EL (cell line): ENCODE measurements at places on chromosomes 16 and 17.

DNA sequence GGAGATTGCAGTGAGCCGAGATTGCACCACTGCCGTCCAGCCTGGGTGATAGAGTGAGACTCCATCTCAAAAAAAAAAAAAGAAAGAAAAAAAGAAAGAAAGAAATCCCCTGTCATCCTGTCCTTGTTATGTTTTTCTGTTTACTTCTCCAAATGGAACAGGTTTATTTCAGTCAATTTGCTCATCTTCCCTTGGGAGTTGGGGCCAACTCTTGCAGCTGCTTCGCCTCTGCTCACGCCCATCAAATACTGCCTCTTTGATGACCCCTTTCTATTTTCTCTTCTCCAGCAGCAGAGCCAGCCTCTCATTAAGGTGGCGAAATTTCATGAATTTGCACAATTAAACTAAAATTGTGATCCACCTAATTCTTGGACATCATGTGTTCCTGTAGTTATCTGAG is 173.4 kb downstream of the ZNF18 start:
- no peak for DNase-seq

DNA sequence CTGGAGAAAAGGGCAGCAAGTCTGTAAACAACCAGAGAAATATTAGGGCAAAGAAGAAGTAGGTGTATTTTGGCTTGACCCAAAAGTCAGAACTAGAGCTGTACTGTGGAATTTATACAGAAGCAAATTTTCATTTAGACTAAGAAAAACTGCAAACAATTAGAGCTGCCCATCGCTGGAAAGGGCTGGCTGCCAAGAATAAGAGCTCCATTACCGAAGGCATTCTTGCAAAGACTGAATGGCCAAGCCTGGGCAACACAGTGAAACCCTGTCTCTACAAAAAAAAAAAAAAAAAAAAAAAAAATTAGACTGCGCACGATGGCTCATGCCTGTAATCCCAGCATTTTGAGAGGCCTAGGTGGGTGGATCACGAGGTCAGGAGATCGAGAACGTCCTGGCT is 53.9 kb upstream of the TMC5 start:
- no peak for DNase-seq

GRCh38 chr16:12057266-12057665 is 80.7 kb downstream of the SNX29 start:
- peak; percentile 38 for DNase-seq

DNA sequence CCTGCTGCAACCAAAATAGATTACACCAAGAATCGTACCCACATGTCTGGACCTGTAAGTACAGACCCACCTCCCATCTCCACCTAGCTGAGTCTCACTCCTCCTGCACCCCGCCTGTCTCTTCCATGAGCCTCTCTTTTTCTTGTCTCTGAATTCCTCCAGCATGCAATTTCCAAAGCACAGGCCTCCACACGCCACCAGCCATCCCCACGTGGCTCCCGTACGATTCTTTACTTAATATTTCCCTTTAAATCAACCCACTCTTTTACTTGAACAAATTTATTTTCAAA is 1.2 kb downstream of the RPH3AL start:
- no peak for DNase-seq

GRCh38 chr17:80807014-80807413 is 184.6 kb upstream of the CHMP6 start:
- DNase-seq = no peak

DNA sequence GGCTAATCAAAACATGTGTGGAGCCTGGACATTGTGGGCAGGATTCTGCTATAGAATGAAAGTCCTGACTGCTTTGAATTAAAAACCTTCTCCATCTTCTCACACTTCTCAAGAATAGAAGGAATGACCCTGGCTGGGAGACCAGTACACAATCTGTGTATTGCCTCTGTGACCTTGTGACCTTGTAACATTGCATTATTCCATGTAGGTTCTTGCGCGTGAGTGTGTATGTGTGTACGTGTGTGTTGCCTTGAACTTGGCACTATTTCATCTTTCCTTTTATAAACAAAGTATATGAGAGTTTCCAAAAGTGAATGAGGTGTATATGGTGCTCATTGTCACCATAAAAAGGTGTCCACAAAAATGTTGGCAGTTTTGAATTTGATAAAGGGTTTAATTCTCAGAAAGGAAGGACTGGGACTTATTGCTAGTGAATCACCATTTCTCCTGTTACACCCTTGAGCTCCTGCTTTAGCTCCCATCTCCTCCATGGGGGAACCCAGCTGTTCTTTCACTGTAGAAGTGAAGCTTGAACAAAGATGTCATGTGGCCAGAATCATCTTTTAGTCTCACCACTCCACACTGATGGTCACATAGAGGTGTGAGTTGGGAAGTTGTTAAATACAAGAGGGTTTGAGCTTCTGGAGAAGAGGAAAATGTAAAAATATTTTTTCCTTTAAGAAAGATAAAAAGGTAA is 244.9 kb downstream of the FTO start:
- no peak for DNase-seq

DNA sequence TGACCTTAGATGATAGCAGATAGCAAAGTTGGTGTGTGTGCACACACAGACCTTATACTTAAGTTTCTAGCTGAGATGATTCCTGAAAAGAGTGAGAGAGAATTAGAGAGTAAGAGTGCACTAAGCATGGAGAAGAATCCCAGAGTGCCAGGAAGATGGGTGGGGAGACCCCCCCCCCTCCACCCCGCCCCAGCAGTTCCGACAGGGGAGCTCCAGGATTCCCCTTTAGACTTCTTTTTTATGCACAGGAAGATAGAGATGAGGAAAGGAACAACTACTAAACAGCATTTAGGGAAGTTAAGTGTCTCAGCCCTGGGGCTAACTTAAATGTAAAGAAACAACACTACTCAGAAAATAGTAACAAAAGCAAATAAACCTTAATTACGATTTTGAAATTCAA is 878.0 kb upstream of the GOT2 start:
- DNase-seq = no peak

DNA sequence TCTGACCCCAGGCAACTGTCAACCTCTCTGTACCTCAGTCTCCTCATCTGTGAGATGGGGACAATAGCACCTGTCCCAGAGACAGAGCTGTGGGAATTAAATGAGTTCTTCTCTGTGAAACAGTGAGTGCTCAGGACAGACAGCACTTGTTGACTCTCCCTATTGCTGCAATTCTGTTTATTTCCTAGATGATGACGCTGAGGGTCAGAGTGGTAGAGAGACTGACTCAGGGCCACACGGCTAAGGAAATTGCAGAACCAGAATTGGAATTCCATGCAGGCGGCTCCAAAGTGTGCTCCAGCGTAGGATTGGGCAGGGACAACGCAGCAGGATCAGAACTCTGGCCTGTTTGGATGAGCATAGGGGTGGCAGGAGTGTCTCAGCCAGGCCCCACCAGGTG is 302.2 kb downstream of the C16orf95 start:
- no peak for DNase-seq

DNA sequence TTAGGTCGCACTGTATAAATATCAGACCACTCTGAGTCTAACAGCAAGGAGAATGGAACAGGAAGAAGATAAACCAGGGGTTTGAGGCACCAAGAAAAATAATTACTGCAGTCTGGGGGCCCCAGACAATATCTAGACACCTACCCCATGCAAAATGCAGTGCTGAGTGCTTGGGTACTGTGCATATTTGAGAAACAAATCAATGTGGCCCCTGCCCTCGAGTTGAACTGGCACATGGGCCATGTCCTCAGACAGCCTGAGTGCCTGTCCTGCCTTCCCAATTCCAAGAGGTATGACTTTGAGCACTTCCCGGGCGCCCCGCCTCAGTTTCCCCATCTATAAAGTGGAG is 6.2 kb upstream of the CIITA start:
- DNase-seq = no peak

DNA sequence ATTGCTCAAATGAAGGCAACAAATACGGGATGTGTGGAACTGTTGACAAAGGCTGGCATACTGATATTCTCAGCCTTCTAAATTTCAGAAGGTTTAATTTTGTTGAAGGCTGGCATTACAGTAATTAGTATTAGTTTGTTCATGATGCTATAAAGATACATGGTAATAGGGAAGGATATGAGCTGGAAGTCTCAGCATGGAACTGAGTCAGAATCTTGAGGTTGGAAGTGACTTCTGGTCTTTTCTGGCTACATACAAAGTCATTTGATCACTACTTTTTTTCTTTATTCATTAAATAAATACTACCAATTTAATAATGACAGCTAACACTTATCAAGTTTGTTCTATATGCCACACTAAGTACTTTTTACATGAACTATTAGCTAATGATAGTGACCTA is 22.6 kb downstream of the RABEP1 start:
- DNase-seq = no peak

GRCh38 chr16:58451945-58452401 is 48.0 kb upstream of the NDRG4 start:
- peak; percentile 53 for DNase-seq

GRCh38 chr16:63497408-63497807 is 1461.2 kb upstream of the CDH8 start:
- no peak for DNase-seq
